ENCODE measurements at places on chromosomes 6 and 20.
A peak's percentile ranks its signal among the peaks of the same experiment; 100 is the strongest.

- DNase-seq, result no peak
Measured at GRCh38 chr20:60921022-60921622, 330.9 kb upstream of the CDH4 start.

GRCh38 chr6:151550618-151551017 is 56.8 kb downstream of the CCDC170 start:
- no peak for DNase-seq

DNA sequence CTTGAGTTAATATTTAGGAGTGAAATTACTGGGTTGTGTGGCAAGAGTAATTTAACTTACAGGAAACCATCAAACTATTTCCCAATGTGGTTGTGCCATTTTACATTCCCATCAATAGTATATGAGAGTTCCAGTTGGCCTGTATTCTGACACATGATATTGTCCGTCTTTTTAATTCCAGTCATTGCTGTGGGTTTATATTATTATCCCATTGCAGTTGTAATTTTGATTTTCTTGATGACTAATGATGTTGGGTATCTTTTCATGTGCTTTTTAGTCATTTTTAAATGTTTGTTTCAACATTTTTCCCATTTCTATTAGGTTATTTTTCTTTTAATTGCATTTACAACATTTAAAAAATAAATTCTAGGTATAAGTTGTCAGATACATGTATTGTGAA is 614.0 kb downstream of the UTRN start:
- DNase-seq, result no peak

DNA sequence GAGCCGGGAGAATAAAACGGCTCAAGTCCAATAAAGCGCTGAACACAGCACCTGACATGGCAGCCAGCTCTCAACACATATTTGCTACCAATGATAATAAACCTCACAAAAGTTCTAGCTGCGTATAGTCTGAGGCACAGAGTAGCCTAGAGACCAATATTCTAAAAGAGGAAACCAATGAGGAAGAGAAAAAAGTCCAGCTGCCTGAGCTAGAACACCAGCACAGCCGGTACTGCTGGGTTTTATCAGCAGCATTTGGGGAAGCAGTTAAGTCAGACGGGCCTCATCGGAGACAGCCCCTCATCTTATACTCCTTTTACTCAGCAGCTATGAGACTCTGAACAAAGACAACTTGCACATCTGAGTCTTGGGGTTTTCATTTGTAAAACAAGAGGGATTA is 2.4 kb upstream of the RTF2 start:
- DNase-seq, result no peak

- DNase-seq, result no peak
Measured at GRCh38 chr6:72905705-72906478, 284.0 kb downstream of the KCNQ5 start.

GRCh38 chr20:17316316-17317038 is 89.6 kb downstream of the PCSK2 start:
- no peak for DNase-seq

- no peak for DNase-seq
Measured at GRCh38 chr20:46246559-46246958, 61.7 kb downstream of the CDH22 start.

GRCh38 chr6:166969390-166970002 is 13.1 kb upstream of the RNASET2 start:
- DNase-seq, result no peak

- DNase-seq, result no peak
Measured at GRCh38 chr6:135531954-135532490, 34.5 kb upstream of the AHI1 start.

DNA sequence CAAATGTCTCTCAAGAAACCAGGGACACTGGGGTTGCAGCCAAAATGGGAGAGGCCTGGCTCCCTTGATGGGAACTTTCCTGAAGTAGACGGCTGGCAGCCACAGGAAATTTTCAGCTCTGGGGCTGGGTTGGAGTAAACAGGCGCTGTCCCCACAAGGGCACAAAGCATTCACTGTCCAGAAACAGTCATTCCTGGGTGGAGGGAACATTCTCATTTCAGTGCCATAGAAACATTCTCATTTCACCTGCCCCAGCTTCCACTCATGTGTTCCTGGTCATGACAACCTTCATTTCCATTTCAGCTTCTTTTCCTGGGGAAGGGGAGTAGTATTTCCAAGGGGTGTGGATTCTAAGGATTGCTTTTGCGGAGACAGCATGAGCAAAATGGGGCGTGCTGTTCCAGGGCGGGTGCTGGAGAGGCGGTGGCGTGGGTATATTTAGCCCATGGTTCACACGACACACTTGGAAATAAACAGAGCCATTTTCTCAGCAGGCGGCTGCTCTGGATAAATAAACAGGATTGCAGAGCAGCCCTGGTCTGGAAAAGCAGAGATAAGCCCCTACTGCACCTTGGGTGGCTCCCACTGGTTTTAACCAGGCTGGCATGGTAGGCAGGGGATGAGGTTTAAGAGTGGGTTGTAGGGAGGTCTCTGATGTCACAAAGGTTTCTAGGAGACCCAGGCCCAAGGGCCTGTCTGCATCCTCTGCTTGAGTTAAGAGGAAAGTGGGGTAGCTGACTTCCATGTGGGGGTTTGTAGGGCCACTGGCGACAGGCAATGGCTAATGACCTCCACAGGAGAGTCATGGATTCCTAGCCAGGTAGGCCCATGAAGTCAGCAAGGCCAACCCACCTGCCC is 32.9 kb downstream of the COX4I2 start:
- no peak for DNase-seq

DNA sequence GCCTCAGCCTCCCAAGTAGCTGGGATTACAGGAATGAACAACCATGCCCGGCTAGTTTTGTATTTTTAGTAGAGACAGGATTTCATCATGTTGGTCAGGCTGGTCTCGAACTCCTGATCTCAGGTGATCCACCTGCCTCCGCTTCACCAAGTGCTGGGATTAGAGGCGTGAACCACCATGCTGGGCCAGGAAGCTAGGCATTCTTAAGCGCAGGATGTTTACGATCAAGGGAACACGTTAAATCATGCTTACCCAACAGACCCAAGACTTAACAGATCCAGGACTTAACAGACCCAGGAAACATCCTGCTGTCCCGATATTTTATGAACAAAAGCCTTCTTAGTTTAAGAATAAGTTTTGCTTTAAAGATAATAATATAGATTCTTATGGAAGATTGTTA is 9.1 kb downstream of the PTGIS start:
- DNase-seq, result no peak

- DNase-seq, result peak; percentile 13
Measured at GRCh38 chr20:62739581-62740285, 31.1 kb downstream of the NTSR1 start.

GRCh38 chr6:30066082-30066481 is 916 bp upstream of the PPP1R11 start:
- no peak for DNase-seq

DNA sequence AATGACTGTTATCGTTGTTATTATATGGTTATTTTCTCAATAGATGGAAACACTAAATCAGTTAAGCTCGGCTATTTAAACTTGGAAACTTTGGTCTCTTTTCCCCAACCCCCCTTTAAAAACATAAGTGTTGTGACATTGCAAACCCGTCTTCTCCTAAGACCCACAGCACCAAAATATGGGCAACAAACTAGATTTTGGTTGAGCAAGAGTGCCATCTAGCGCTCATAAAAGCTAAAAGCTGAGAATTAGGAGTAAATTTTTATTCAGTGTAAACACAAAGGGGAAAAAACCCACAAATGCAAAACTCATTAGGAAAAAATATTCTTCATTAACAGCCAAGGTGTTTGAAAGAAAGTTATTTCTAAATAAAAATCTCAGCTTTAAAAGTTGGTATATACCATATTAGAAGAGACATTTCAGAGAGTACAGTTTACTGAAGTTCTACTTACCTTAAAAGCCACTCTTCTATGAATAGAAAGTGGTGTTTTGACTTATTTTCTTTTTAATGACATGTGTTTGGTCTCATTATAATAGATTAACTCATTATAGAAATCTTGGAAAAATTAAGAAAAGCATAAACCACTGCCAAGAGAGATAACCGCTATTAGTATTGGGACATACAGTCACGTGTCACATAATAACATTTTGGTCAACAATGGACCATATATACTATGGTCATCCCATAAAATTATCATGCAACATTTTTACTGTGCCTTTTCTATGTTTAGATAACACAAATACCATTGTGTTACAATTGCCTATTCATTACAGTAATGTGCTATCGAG is 21.1 kb downstream of the SESN1 start:
- DNase-seq, result no peak

DNA sequence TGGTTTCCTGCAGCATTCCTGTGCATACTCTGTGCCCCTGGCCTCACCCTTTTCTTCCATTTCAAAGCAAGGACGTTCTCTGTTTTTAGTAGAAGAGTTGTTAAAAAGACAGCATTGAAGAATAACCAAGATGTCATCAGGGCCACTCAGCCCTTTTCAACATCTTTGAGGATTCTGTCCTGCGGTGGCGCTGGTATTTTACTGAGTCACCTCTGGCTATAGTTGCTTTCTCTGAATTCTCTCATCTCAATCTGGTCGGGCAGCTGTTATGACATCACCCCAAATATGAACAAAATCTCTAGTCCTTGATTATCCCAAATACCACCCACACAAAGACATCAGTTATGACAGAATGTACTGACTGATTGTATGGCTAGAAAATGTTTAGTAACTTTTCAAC is 204.2 kb downstream of the GRIK2 start:
- DNase-seq, result no peak

DNA sequence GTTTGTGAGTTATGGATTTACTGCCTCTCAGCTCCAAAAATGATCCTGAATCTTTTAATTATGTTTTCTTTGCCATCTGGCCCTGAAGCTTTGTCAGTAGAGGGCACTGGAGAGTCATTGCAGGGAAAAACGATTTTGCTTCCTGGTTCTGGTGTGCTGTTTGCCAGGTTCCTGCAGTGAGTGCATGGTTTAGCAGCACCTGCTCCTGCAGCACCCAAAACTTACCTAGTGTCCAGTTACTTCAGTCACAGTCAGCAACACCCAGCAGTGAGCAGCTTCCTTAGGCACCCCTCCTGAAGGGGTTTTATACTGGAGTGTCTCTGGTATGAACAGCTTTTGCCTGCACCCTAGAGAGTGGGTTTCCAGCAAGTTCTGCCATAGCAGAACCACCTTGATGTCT is 6.0 kb upstream of the TRIM26 start:
- peak; percentile 44 for DNase-seq

DNA sequence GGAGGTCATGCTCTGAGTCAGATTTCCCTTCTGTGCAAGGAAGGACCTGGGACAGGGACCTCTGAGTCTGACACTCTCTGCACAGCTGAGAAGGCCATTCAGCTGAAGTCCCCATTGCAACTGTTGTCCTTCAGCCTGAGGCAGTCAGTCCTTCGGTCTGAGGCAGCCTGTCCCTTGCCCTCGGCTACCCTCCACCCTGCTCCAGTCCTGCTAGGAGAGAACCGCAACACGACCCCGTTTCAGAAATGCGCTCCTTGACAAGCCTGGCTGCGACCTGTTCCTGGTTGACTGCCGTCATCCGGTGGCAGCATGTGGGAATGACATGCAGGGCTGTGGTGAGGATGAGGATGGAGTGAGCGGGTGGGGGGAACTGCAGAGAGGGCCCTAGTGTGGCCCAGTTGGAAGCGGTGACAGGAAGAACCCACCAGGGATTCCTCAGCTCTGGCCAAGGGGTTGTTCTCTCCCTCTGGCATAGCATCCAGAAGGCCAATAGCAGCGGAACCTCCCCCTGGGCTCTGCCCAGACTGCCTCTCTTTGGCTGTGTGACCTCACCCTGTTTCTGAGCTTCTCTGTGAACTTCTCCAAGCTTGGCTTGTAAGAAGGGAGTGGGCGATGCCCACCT is 40.3 kb upstream of the ANGPT4 start:
- peak; percentile 88 for DNase-seq

GRCh38 chr6:126307849-126308248 is 32.1 kb upstream of the CENPW start:
- no peak for DNase-seq

DNA sequence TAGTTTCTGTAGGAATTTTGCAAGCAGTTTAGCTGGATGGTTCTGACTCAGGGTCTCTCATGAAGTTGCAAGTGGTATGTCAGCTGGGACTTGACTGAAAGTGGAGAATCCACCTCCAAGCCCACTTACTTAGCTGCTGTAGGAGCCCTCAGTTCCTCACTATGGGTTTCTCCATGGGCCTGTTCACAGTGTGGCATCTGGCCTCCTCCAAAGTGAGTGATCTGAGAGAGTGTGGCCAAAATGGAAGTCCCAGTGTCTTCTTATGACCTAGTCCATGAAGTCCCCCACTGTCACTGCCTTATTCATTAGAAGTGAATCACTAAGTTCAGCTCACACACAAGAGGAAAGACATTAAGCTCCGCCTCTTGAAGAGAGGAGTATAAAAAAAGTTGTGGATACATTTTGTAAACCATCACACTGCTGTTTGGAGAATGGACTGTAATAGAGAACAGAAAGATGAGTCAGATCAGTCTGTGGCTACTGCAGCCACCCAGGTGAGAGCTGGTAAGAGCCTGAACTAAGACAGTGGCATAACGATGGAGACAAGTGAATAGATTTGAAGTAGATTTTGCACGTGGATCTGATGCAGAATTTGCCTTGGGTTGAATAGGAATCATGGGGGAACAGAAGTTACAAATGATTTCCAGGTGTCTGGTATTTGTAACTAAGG is 4.9 kb upstream of the NELFCD start:
- no peak for DNase-seq

DNA sequence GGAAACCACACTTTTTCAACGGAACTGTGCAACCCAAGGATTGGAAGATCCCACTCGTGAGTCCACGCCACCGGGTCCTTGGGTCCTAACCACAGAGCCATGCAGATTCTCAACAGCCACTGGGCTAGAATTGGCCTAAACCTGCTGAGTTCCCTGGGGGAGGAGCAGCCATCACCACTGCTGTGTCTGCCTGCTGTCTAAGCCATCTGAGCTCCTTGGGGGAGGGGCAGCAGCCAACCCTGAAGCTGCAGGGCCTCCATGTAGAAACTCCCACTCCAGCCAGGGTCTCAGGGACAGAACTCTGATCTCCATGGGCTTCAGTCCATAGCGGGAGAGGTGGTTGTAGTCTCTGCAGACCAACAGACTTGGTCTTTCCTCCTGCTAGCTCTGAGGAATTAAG is 154.6 kb upstream of the VGLL2 start:
- no peak for DNase-seq

- no peak for DNase-seq
Measured at GRCh38 chr6:13272131-13273046, 55.9 kb downstream of the TBC1D7 start.

- DNase-seq, result peak; percentile 38
Measured at GRCh38 chr6:13378669-13379590, 50.6 kb upstream of the TBC1D7 start.

GRCh38 chr20:37880726-37881591 is 22.0 kb upstream of the VSTM2L start:
- no peak for DNase-seq

GRCh38 chr20:4901031-4901818 is 100.1 kb downstream of the SLC23A2 start:
- no peak for DNase-seq

GRCh38 chr6:37175332-37176267 is 5.6 kb downstream of the PIM1 start:
- DNase-seq, result no peak

GRCh38 chr6:15504581-15505350 is 158.1 kb downstream of the DTNBP1 start:
- DNase-seq, result no peak

DNA sequence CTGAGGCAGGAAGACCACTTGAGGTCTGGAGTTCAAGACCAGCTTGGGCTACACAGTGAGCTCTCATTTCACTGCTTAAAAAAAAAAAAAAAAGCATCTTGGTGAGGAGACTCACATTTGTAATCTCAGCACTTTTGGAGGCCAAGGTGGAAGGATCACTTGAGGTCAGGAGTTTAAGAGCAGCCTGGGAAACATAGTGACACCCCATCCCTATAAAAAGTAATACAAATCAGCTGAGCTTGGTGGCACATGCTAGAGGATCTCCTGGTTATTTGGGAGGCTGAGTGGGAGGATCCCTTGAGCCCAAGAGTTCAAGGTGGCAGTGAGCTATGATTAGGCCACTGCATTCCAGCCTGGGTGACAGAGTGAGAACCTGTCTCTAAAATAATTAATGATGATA is 29.4 kb upstream of the SYNCRIP start:
- DNase-seq, result no peak
